ENCODE measurements at places on chromosomes 3 and 15.

DNA sequence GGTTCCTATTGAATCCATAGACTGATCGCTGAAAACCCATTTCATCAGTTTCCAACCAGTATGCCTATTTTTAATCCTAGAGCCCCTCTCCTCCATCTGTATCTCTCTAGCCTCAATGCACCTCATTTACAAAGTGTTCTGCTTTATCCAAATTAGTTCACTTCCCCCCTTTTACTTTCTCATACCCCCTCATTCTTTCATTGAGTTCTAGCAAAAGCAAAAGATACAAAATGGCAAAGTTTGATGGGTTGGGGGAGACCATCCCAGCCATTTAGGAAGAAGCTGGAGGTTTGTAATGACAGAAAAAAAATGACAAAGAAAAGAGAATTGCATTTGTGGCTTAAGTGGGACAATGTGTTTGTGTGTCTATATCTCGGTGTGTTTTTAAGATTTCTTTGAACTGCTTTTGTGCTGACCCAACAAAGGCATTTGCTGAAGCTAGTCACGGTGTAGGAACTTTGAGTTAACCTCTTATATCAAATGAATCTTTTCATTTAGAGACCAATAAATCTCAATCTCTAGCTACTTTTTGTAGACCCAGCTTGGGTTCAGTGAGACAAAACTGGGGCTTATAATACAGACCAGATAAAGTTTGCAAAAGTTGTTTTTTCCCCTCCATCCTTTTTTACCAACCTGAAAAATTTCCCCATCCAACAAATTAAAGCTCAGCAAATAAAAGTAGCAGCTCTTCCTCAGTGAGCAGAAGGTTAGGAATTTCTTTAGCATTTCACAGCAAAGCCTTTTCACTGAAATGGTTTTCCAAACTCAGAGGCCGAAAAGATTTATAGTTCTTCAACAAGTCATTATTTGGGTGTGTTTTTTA lies 18.7 kb downstream of the NR2F2 start:
- no peak for DNase-seq

DNA sequence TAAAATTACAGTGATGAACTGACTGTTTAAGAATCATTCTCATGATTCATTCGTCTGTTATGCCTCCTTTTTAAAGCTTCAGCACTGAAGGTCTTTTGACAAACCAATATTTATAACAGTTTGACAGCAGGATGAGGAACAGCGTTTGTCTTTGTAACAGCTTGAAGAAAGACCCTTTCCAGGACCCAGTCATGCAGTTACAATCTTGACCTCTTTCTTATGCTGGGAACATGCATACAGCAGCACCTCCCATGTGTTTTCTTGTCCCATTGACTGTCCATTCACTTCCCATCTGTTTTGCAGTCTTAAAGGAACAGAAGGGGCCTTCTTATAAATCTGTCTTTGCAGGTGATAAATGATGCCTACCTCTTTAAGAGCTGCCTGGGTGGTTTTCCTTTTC lies 87.2 kb downstream of the OPA1 start:
- no peak for DNase-seq

DNA sequence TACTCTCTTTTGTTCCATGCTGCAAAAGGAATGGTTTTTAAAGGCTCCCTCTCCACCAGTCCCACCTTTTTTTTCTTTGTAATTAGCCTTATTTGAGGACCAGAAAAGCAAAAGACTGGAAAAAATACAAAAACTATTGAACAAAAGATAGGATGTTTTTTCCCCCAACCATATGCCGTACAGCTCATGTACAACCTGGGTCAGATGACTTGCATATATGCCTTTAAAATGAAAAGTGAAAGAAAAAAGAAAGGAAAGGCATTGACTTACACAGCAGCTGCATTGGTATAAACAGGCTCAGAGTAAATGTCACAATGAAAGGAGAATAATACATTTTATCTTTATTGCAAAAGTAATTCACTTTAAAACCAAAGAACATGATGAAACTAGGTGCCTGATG lies 69.5 kb upstream of the CMC1 start:
- DNase-seq, result no peak

DNA sequence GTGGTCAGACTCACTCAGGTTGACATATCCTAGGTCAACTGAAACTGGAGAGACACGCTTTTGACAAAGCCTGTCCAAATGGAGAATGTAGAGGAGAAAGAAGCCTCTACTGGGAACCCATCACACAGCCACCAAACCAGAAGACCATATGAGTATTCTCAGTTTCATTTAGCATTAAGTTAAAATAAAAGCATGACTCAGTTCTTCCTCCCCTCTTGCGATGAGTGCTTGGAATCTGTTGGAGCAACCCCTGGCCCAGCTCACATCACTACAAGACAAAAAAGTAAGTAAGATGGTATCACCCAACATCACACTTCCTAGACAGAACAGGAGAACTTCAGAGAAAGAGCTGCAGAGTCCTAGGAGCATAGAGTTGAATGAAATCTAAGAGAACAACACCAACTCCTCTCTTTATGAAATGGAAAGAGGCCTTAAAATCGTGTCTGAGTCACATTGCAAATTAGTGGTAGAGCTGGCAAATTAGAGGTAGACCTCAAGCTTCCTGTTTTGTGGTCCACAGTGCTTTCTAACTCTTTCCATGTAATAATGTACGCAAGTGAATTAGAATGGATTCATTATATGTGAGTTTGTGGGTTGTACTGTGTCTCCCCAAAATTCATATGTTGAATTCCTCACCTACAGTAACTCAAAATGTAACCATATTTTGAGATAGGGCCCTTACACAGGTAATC lies 51.2 kb downstream of the FGF12 start:
- DNase-seq, result no peak
